ENCODE measurements at places on chromosomes 1 and 21. TPM values are rescaled to one million over a fixed set of nuclear protein-coding genes. Genes with fewer than 3 reads are reported as not detected.

DNA sequence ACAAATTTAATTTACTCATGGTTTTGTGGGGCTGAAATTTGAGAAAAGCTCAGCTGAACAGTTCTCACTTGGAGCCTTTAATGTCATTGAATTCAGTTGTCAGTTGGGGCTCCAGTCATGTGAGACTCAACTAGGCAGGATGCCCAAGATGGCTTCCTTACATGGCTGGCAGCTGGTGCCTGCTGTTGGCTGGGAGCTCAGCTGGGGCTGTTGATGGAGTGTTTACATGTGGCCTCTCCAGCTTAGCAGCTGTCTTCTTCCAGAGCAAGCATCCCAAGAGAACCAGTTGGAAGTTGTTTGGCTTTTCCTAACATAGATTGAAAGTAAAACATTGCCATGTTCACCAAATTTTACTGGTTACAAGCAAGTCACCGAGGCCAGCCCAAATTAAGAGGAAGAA, 81.8 kb upstream of the KCNA3 start:
- no peak for DNase-seq

DNA sequence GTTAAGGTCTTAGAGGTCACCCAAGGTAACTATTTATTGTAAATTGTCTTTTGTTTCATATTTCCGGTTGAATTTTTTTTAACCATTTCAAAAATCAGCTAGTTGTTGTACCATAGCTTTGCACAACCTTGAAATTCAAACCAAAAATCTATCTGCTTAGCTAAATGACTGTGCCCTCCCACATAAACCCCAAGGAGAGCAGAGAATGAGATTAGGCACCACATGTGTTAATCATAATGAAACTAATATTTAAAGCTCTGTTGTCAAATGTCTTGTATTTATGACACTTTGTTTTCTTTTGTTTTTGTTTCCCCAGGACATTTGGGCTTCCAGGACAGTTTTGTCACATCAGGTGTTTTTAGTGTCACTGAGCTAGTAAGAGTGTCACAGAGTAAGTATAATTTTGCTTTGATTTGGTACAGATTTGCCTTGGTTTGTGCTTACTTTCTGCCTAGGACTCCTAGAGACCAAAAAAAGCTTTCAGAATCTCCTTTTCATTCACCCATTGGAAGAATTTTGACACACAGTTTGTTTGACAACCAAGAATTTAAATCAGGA, 249.9 kb downstream of the NFIA start:
- no peak for DNase-seq

- DNase-seq = peak; percentile 51
Observed at GRCh38 chr1:203558064-203558760, 64.3 kb downstream of the OPTC start.

- DNase-seq = no peak
Observed at GRCh38 chr1:59494145-59494833, 197.4 kb downstream of the FGGY start.

SMCP gene
- polyA plus RNA-seq = not detected

- no peak for DNase-seq
Observed at GRCh38 chr1:223815865-223816264, 29.9 kb downstream of the TP53BP2 start.

POTED gene
- not detected for polyA plus RNA-seq

- no peak for DNase-seq
Observed at GRCh38 chr1:240586006-240586405, 25.9 kb downstream of the GREM2 start.

- DNase-seq = peak; percentile 68
Observed at GRCh38 chr1:223531742-223532341, 133.7 kb downstream of the CAPN8 start.

CLIC6 gene
- 7.2 TPM for polyA plus RNA-seq

GRCh38 chr1:234840253-234840652, 230.3 kb upstream of the IRF2BP2 start:
- no peak for DNase-seq

PKP1 gene
- 0.04 TPM for polyA plus RNA-seq

GRCh38 chr1:66176832-66177231, 357.1 kb upstream of the SGIP1 start:
- no peak for DNase-seq

GRCh38 chr1:239274242-239274830, 112.0 kb upstream of the CHRM3 start:
- DNase-seq = no peak

GRCh38 chr21:30634906-30635305, at the start of gene KRTAP20-2:
Gene KRTAP20-2, plus strand, starts transcription at chr21:30635206. Its CDS starts 58 bp downstream, at chr21:30635264.
- DNase-seq = no peak

- no peak for DNase-seq
Observed at GRCh38 chr1:205199931-205200299, 11.6 kb downstream of the DSTYK start.

DNA sequence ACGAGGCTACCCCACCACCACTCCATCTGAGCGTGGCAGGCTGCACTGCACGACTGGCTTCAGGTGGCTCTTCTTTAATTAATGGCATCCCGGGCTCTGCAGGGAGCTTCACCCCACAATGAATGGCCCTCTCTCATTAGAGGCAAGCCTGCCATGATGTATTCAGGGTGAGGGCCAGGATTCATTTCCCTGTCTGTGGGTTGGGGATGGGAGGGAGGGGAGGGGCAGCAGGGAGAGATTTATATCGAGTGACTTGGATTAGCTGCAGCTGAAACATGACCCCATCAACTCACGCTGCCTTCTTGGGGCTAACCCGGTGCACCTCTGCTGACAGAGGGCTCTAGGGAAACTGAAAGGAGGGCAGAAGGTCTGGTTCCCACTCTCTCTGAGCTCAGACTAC, 54.2 kb downstream of the ERI3 start:
- no peak for DNase-seq

- peak; percentile 20 for DNase-seq
Observed at GRCh38 chr1:38559446-38560165, 300.0 kb downstream of the RRAGC start.

GRCh38 chr21:45248893-45249381, 38.8 kb downstream of the POFUT2 start:
- no peak for DNase-seq

DNA sequence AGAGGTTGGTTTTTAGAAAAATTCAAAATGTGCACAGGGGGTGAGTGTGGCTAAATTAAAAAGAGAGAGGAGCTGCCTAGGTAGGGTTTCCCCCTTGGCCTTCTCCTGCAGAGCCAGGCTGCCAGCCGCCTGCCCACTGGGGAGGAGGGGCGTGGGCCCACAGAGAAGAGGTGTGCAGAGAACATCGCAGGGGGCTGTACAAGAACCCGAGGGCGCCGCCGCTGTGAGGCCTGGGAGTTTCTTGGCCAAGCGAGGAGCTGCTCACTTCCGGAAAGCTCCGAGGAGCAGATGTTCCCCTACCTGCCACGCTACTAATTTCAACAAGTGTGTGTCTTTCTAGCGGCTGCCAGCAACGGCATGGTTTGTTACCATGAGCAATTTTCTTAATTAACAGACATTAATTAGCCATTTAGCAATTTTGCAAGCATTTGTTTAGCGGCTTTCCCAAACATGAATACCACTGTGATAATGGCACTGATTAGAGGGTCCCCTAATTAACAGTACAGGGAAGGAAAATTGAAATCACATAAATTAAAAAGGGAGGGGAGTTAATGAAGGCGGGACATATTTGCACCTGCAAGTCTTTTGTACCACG, 59.7 kb downstream of the MRPL37 start:
- DNase-seq = no peak

DNA sequence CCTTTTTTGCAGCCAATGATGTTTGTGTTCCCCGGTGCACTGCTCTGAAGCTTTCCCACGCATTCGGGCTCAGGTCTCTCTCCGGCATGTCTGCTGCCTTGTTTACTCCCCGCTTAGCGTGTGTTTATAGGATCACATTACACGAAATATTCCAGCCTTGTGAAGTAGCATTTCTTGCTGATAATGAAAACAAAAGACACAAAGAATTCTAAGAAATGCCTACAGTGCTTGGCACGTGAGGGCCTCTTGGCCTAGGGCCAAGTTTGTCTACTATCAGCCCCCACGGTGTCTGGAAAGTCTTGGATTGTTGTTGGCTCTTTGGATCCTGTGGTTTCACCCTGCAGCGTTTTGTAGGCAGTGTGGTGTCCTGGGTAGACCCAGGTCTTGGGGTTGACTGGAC, 11.2 kb upstream of the GSTM4 start:
- peak; percentile 74 for DNase-seq

DNA sequence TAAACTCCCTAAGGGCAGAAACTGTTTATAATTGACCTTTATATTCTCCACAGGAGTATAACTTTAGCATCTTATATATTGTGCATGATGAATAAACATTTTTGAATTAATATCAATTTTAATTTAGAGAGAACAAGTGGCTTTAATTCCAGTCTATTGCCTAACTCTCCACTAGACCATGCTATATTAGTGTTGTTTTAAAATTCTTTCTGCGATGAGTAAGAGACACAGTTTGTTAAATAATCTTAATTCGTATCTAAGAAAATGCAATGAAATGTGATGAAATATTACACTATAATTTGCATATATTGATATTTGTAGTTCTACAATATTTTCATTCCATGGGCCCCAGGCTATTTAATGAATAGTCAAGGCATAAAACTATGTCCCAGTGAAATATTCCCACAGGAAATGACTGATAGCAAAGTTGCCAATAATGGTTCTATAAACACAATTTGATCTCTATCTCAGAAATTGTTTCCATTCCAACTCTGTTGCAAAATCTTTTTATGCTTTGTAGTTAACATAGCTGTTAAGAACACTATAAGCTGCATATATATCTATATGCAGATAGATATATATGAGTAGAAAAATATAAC, 2.9 kb upstream of the SYDE2 start:
- DNase-seq = no peak

FLG2 gene
- not detected for polyA plus RNA-seq

AKNAD1 gene
- not detected for polyA plus RNA-seq

Measured in hepatocyte (in vitro differentiated cells).